ENCODE measurements at places on chromosomes 6 and 20.

GRCh38 chr6:143542888-143543287, 31.4 kb upstream of the FUCA2 start:
- DNase-seq: no peak

GRCh38 chr6:27312950-27313271, 838 bp upstream of the POM121L2 start:
- no peak for DNase-seq

GRCh38 chr6:11110921-11111768, at the start of gene ERVFRD-1:
Gene ERVFRD-1 (minus strand): TSS chr6:11111725. CDS start chr6:11105310, 6,415 bp downstream.
- DNase-seq: no peak

- no peak for DNase-seq
These were observed 25.4 kb downstream of the GABRR2 start for GRCh38 chr6:89289710-89290109.

- DNase-seq: no peak
These were observed 82.3 kb upstream of the SHLD1 start for GRCh38 chr20:5667705-5668528.

- DNase-seq: no peak
These were observed 1.9 kb downstream of the CITED2 start for GRCh38 chr6:139372326-139373153.

- no peak for DNase-seq
These were observed 6.8 kb upstream of the FASTKD5 start for GRCh38 chr20:3166338-3166912.

- DNase-seq: no peak
These were observed 169.1 kb downstream of the MAFB start for GRCh38 chr20:40519918-40520317.

DNA sequence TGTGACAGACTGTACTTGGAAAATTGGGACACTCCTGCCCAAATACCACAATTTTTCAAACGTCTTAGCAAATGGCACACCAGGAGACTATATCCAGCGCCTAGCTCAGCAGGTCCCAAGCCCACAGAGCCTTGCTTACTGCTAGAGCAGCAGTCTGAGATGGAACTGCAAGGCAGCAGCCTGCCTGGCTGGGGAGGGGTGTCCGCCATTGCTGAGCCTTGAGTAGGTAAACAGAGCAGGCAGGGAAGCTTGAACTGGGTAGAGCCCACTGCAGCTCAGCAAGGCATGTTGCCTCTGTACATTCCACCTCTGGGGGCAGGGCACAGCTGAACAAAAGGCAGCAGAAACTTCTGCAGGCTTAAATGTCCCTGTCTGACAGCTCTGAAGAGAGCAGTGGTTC, 1003.3 kb upstream of the MAP3K7 start:
- no peak for DNase-seq

DNA sequence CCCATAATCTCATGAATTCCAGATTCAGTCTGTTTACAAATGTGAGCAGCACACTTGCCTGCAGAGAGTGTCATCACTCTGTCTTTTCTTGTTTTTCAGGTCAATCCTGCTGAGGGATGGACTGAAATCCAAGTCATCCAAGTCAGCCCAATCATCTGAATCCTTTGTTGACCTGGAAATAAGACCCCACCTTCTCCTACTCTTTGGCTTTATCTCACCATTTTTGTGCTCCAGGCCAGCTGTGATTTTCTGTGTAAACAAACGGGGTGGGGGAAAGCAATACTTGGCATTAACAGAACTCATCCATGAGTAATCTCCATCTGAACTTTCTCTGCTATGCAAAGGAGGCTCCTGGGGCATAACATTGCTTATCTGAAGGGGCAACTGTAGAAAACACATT, 16.9 kb upstream of the GSTA4 start:
- DNase-seq: no peak

- DNase-seq: no peak
These were observed 578.3 kb downstream of the PTPRT start for GRCh38 chr20:42611423-42611822.

GRCh38 chr20:10591946-10592521, 81.8 kb downstream of the JAG1 start:
- no peak for DNase-seq

GRCh38 chr20:50376179-50376887, 133.8 kb upstream of the PTPN1 start:
- no peak for DNase-seq

DNA sequence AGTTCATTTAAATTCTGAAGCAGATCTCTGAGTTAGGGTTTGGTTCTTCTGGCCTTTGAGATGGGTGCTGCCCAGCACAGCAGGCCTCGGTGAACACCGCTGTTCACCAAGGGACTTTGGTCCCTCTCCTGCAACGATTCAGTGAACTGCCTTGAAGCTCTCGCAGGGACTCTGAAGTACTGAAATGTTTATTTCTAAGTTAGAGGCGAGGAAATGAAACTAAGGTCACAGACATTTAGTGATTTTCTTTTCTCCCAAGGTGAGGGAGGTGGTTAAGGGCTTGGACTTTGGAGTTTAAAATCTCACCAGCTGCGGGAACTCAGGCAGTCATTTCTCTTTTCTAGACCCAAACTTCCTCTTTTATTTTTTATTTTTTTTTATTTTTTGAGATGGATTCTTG, 26.2 kb downstream of the E2F3 start:
- no peak for DNase-seq

GRCh38 chr6:32825966-32826365, 9.2 kb upstream of the HLA-DOB start:
- no peak for DNase-seq

GRCh38 chr6:43779852-43780236, 9.8 kb downstream of the VEGFA start:
- no peak for DNase-seq

- DNase-seq: no peak
These were observed 27.9 kb downstream of the SLC2A4RG start for GRCh38 chr20:63767456-63767855.

GRCh38 chr6:74577619-74578018, 628.2 kb downstream of the COL12A1 start:
- DNase-seq: no peak

- DNase-seq: no peak
These were observed 17.4 kb upstream of the PLCB4 start for GRCh38 chr20:9051508-9051907.
